ENCODE measurements at places on chromosomes 7 and 10.

DNA sequence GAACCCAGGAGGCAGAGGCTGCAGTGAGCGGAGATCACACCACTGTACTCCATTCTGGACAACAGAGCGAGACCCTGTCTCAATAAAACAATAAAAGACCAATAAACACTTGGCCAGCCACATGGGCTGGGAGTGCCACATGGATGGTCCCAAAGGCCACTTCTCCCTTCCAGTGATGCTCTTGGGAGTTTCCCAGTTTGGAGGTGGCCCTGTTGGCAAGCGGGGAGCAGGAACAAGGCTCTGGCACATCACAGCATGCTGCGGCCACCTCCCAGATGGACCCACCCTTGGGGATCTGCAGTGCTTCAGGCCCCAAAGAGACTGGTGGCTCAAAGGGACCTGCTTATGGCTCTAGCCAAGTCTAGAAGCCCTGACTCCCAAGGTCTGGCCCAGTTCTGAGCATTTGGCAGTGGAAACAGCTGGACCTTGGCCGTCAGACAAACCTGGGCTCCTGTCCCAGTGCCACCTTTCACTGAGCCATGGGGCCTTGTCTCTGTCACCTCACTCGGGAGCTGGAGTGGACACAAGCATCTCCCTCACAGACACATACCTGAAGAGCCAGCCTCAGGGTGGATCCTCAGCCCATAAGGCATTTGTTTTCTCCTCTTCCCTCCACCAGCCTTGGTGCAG is 91.7 kb downstream of the COL13A1 start:
- no peak for DNase-seq

DNA sequence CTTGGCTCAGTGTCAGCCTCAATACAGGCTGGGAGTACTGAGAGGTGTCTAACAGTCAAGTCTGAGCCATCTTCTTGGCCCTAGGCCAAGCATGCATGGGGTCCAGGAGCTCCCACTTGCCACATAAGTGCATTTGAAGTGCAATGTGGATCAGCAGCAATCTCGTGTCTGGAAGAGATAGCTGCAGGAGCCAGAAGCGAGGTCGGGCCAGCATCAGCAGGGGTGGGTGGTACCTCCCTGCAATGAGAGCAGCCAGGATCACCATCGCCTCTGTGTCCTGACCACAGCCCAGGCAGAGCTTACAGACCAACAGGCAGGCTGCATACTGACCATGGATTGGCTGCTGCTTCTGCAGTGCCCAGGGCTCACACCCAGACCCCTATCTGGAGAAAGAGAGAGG is 83.0 kb upstream of the CXCL12 start:
- DNase-seq: no peak

- DNase-seq: no peak
Observed at GRCh38 chr7:75756991-75757676, 14.9 kb downstream of the CCL26 start.

GRCh38 chr10:133110609-133111275 is 23.0 kb downstream of the ADGRA1 start:
- DNase-seq: no peak

GRCh38 chr10:71860243-71861029 is 9.4 kb upstream of the PSAP start:
- peak; percentile 93 for DNase-seq

DNA sequence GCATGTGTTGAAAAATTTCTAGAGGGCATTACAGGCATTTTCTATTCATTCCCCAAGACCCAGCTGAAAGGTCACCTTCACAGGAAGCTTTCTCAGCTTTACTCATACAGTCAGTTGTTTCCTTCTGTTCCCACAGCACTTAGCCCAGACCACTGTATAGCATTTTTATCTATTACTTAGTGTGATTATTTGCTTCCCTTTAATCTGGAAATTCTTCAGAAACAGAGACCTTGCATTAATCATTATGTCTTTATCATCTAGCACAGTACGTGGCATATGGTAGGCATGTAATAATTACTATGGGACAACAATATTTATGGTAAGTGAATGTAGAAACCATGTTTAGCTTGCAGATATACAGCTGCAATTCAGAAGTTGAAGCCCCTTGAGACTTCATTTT is 38.2 kb upstream of the CDK6 start:
- DNase-seq: no peak

- DNase-seq: no peak
Observed at GRCh38 chr10:14592566-14592965, 182.1 kb downstream of the FAM107B start.

DNA sequence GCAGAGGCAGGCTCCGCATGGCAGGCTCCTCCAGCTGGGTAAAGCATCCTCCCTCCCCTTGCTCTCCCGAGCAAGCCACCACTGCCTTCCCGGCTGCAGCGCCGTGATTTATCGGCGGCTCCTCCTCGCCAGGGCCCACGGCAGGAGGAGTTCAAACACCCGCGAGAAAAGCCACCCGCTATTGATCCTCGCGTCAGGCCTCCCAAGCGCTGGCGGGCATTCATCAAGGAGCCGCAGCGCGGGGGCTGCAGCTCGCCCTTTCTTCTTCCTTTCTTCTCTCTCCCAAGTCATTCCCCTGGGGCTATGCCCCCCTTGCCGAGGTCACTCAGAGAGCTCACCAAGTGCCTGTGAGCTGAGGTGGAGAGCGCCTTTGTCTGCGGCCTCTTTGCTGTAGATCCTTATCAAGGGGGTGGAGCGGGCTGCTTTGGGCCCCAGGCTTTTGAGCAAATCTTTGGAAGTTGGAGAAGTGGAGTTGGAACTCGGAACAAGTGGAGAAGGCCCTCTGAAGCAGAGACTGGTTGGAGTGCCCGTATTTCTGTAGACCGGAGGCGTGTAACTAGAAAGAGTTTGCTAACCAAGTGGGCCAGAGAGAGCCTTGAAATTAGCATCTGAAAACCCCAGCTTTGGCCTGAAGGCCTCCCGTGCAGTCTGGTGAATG is 107.2 kb upstream of the PPIF start:
- DNase-seq: no peak

GRCh38 chr10:120600871-120601649 is 144.0 kb downstream of the PLPP4 start:
- no peak for DNase-seq

GRCh38 chr10:66180581-66181318 is 745.1 kb upstream of the LRRTM3 start:
- DNase-seq: no peak

DNA sequence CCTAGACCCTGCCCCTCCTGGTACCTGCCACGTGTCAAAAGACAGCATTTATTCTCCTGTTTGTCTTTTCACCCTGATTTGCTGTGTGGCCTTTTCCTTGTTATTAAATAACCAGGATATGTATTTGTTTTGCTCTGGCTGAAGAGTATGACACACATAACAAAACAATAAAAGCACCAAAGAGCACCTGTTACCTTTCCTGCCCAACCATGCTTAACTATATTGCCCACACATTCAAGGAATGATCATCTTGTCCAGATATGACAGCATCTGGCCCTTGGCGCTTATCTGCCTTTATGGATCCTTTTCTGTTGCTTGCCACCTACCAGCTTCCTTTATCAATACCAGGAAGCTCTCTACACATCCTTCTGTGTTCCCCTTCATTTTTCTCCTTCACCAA is 357.7 kb downstream of the FGFR2 start:
- no peak for DNase-seq

- DNase-seq: no peak
Observed at GRCh38 chr10:48508791-48509772, 95.8 kb downstream of the ARHGAP22 start.

GRCh38 chr7:95539426-95539825 is 53.7 kb downstream of the ASB4 start:
- no peak for DNase-seq

DNA sequence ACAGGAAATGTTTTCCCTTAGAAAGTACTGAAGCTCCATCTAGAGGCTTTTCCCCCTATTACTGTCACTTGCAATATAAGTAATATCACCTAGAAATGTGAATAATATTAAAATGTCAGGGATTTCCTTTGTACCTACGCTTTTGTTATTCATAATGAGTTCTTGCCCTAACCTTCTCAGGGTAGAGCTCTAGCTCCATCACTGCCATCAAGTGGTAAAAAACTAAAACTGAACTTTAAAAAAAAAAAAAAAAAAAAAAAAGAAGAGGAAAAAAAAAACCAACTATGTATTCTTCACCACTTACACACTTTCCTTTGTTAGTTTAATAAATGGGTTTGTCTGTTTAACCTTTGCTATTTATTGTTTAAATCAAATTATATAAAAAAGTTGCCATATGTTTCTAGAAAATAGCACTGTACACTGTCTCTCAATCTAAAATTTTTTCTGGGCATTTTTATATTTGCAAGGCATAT is 49.9 kb downstream of the DNAJC1 start:
- no peak for DNase-seq

DNA sequence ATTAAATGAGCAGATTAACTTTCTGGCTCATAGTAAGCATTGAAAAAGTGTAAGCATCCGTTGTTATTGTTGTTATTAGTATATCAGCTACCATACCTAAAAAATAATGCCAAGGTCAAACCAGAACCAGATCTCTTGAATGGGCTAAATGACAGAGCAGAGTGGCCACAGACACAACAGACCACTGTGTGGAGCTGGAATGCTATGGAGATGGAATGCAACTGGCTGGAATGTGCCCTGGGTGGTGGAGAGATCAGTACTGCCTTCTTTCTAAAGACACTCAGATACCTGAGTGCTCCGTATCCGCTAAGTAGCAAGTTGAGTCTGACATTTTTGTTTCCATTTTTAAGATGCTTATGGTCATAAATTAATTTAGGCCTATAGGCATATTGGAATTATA is 20.5 kb upstream of the DNAJB12 start:
- DNase-seq: no peak

DNA sequence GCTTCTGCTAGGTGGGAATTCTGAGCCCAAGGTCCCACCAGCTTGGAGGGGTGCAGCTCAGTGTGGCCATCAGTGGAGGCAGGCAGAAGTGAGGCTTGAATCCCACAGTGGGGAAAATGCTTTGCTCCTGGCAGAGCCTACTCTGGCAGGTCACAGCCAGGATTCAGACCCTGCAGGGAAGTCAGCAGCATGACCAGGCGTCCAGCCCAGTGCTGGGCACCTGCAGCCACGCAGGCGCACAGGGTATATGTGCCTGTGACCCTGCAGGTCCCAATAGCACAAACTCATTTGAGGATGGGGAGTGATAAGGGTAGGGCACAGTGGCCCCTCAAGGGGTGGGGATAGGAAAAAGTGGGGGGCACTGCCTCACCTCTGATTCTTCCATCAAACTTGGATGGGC is 8.4 kb upstream of the AEBP1 start:
- no peak for DNase-seq
